CD4-positive, alpha-beta T cell treated with Interleukin-21 for 1 hour (primary cell): ENCODE measurements at places on chromosomes 6 and 20.
A peak's percentile ranks its signal among the peaks of the same experiment; 100 is the strongest.

DNA sequence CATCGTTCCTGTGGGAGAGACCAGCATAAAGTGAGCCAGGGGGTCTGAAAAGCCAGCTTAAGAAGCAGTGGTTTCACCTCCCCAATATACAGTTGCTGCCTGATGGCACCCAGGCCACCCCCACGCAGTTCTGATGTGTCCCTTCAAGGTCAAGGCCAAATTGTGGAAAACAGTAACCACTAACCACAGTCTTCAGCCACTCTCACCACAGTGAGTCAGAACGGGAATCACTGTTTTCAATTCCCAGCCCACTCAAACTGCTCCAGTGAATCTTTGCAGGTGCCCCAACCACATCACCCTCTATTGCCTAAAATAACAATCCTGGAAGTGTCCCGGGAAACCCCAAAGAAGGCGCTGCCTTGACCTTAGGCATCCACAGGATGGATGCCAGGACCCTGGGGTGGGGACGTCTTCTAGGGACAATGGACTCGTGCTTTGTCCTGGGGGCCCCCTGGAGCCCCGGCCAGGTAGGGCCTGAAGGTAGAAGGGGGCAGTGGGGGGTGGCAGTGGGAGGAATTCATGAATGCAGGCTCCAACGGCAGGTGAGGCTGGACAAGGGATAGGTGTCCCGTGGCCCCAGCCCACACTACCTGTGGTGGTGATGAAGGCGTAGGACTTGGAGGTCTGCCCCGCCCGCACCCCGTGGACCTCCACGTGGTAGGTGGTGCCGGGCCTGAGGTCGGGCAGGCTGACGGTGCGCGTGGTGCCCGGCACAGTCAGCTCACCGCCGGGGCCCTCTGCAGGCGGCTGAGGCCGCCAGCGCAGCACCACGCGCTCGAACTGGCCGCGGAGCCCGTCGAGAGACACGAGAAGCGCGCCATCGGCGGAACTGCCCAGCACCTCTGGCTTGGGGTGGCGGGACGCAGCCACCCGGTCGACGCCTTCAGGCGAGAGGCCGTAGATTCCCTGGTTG lies 22.2 kb downstream of the TNXB start:
- DNase-seq = no peak

GRCh38 chr6:166351715-166352285 lies 9.5 kb upstream of the SFT2D1 start:
- peak; percentile 6 for DNase-seq

GRCh38 chr6:121460170-121460569 lies 24.7 kb downstream of the GJA1 start:
- DNase-seq = no peak

- DNase-seq = no peak
These were observed 286.6 kb downstream of the UBE3D start for GRCh38 chr6:82779041-82779440.

DNA sequence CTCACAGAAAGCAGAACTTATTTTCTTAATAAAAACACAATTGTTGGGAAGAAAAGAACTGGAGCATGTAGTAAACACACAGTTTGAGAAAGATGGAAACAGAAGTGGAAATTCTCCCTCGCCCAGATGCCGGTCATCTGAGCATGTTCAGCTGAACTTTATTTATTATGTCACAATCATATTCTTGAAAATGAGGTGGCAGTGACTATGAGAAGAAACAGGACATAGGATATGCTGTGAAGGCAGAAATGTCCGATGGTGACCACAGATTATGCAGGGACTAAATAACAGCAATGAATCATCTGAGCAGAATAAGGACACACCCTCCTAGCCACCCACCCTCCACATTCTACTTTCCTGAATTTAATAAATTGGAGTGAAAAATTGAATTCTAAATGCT lies 425.3 kb upstream of the NOX3 start:
- DNase-seq = no peak

DNA sequence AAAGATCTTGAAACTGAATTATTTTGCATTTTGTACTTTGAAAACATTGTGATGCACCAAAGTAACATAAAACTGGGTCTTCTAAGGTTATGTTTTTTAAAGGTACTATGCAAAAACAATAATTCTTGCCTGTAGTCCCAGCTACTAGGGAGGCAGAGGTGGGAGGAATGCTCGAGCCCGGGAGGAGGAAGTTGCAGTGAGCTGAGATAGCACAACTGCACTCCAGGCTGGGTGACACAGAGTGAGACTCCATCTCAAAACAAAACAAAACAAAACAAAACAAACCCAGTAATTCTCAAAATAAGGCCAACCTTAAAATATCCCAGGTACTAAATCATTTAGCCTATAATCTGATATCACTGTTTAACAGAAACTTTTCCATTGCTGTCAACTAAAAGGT lies 269.6 kb downstream of the KHDC1L start:
- no peak for DNase-seq

DNA sequence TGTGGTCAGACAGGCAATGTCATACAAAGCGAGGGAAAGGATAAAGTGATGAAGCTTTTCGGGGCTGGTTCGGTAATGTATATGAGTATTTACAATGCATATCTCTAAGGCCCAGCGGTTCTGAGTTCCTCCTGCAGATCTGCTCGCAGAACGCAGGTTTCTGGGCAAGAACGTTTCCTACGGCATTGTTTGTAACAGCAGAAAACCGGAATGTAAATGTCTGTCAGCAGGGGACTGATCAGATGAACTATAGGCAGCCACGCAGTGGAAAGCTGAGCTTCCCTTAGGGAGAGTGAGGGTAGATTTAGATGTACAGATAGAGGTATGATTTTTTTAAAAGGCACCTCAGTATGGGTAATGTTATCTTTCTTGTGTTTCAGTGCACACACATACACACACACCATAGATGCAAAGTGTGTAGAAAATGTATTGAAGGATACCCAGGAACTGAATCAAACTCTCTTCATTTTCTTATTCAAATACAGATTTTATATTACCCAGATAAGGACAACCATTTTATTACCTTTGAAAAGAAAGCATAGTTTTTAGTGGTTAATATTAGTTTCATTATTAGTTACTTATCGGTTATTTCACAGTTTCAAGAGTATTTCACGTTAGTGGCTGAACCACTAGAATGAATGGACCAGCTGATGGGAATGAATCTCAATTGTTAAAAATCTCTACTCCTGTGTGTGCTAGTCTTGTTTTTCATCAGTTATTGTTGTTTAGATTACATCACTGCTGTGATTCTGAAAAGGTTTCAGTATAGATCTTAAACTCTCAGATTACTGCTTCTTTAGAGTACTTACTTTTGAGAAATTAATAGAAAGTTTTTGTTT lies 56.2 kb downstream of the SNX9 start:
- no peak for DNase-seq

- DNase-seq = no peak
These were observed 48.2 kb downstream of the RNASET2 start for GRCh38 chr6:166907871-166908806.

DNA sequence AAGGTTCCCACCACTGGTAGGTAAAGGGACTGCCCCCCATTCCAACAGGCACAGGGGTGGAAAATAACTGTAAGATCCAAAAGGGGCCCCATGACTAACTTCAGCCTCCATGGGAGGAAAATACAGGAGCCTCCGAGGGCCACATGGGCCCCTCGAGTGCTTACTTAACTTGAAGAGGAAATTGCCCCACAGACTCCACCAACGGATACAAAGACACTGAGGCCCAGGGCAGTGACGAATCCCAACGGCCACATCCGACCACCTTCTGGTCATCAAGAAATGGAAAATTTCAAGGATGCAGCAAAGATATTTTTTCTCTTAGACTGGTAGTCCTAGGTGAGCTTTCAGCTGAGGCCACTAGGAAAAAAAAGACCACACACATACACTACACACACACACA lies 116.0 kb upstream of the MRPS10 start:
- no peak for DNase-seq

GRCh38 chr6:85041376-85041775 lies 277.0 kb upstream of the TBX18 start:
- DNase-seq = no peak

DNA sequence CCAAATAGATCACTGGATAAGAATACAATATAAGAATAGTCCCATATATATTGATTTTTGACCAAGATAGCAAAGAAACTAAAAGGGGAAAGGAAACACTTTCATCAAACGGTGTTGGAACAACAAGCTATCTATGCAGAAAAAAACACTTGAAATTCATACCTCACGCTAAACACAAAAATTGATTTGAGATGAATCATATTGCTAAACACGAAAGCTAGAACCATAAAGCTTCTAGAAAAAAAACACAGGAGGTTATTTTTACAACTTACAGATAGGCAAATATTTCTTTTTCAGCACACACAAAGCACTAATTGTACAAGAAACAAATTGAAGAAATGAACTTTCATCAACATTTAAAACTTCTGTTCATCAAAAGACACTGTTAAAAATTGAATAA lies 36.7 kb upstream of the TMEM14A start:
- no peak for DNase-seq

DNA sequence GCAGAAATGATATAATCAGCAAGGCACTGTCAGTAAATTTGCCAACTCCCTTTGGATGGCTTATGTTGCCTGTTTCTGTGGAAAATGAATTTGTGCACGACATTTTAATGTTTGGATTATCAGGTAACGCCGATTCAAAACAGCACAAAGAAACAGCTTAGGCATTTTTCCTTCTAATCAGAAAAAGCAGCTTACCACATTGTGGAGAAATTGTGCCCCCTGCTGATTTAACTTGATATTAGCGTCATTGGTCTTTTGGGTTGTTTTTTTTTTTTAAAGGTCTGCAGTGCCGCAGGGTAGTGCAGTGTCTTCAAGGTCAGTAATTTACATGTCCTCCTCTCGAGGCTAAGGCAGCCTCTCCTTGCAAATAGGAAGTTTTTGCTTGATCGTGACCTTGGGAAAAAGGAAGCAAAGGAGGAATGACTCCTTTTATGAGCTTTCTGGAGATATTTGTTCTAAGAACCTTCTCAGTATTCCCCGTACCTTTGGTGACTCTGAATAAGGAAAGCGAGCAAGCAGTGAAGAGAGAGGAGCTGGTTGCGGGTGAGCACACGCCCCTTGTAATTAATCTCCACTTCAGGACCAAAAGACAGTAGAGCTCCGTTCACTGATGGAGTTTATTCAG lies 79.1 kb downstream of the ELOVL4 start:
- peak; percentile 59 for DNase-seq

GRCh38 chr6:140069576-140069975 lies 695.1 kb upstream of the CITED2 start:
- no peak for DNase-seq

- no peak for DNase-seq
These were observed 539.8 kb downstream of the EPHA7 start for GRCh38 chr6:92879526-92879925.

- no peak for DNase-seq
These were observed 2.1 kb upstream of the OSBPL2 start for GRCh38 chr20:62236200-62236599.

- no peak for DNase-seq
These were observed 116.9 kb downstream of the GMPR start for GRCh38 chr6:16355238-16355637.

DNA sequence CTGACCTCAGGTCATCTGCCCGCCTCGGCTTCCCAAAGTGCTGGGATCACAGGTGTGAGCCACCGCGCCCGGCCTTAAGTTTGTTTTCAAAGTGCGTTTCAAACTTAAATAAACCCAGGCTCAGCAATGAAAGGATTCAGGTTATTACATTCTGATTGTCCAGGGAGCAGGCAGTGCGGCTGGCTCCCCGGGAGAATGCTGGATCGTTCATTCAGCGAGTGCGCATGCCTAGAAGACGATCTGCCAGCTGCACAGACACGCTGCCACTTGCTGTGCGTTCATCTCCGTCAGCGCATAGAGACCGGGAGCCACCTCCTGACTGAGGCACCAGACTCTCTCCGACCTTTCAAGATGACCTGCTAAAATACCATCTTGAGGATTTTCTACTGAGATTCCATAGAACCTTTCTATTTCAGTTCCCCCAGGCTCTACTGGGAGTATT lies 163.9 kb upstream of the ZNF217 start:
- DNase-seq = no peak

DNA sequence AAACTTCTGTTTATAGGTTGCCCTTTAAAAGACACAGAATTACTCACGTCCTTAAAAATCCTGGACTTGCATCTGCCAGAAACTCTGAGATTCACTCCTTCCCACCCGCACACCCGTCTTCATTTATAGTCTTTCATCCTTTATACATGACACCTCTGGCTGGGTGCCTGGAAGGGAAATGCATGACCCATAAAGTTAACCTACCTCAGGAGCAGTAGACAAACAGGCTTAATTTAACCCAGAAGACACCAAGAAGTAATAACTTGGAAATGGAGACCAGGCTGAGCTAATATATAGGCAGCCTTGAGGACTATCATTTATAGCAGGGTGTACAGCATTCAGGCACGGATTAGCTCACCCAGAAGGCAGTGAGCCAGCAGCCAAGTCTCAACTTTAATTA lies 429.0 kb upstream of the NRSN1 start:
- DNase-seq = no peak

DNA sequence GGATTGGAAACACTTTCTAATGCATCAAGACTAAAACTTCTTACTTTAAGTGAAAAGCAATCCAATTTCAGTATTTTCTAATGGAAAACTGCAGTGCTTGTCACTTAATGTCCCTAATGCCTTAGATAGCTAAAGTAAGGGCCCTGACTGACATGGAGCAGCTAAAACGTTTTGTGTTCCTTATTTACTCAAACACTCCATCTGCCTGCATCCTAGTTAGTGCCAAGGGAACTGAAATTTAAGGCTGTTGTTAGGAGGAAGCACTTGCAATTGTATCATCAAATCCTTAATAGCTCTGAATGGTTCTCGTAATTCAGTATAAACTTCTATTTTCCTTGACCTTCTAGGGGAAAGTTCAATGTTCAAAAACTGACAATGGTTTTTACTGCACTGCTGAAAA lies 127.4 kb downstream of the GJA10 start:
- no peak for DNase-seq

GRCh38 chr6:12473494-12473893 lies 183.3 kb downstream of the EDN1 start:
- no peak for DNase-seq

DNA sequence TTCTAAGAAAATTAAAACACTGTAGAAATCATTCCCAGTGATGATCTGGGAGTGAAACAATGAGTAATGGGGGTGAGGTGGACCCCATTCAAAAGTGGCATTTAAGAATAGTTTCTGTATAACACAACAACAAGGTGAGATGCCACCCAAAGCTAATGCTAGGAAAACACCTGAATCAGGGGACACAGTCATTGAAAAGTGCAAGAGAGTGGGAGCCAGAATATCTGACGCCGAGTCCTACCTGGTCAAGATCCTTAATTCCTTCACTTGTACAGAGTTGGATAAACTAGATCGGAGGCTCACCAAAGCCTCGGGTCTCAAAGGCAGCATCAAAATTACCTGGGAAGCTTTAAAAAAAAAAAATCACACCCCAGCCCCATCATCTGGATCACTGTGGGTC lies 17.7 kb downstream of the TNFRSF21 start:
- no peak for DNase-seq

DNA sequence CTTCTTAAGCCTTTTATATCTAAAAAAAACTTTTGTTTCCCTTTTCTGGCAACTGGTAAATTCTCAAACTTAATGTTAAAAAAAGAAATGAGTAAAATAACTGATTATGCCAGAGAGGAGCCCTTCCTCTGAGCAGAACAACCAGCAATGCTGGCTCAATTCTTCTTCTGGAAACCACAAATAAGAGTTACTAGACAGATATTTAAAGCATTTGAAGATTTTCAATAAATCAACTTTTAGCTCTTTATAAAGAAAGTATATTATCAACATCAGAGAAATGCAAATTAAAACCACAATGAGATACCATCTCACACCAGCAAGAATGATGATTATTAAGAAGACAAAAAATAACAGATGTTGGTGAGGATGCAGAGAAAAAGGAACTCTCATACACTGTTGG lies 61.1 kb upstream of the TCF21 start:
- DNase-seq = no peak
